Panc1 (cell line): ENCODE measurements at places on chromosomes 3 and 15.

- no peak for DNase-seq
These were observed 5.0 kb downstream of the MASP1 start for GRCh38 chr3:187286467-187287059.

DNA sequence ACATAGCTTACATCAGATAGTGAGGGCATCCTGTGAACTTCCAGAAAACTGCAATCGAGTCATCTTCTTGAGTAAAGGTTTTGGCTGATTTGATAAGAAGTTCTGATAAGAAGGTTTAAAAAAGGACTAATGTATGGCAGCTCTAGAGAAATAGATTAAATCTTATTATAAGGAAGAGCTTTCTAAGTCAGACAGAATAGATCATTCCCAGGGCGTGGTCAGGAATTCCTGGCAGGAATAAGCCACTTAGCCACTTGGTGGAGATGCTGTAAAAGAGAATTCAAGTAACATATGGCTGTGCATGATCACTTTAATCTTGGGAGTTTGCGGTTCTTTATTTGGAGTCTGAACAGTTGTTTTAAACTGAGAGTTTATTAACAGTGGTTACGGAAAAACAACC lies 17.4 kb downstream of the PGBD4 start:
- no peak for DNase-seq

DNA sequence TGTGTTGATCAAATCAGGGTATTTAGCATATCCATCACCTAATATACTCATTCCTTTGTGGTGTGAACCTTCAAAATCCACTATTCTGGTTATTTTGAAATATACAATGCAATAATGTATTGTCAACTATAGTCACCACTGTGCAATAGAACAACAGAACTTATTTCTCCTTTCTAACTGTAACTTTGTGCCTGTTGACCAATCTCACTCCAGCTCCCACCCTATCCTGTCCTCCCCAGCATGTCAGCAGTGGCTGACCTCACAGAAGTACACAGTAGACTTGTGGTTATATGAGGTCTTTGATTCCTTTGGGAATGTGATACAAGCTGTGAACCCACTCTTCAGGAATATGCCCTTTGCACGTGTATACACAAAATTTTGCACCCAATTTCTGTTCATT lies 64.2 kb downstream of the ECT2 start:
- no peak for DNase-seq

GRCh38 chr3:79032686-79033318 lies 735.0 kb downstream of the ROBO1 start:
- DNase-seq, result no peak

- DNase-seq, result no peak
These were observed 25.4 kb upstream of the TSEN2 start for GRCh38 chr3:12458901-12459300.

DNA sequence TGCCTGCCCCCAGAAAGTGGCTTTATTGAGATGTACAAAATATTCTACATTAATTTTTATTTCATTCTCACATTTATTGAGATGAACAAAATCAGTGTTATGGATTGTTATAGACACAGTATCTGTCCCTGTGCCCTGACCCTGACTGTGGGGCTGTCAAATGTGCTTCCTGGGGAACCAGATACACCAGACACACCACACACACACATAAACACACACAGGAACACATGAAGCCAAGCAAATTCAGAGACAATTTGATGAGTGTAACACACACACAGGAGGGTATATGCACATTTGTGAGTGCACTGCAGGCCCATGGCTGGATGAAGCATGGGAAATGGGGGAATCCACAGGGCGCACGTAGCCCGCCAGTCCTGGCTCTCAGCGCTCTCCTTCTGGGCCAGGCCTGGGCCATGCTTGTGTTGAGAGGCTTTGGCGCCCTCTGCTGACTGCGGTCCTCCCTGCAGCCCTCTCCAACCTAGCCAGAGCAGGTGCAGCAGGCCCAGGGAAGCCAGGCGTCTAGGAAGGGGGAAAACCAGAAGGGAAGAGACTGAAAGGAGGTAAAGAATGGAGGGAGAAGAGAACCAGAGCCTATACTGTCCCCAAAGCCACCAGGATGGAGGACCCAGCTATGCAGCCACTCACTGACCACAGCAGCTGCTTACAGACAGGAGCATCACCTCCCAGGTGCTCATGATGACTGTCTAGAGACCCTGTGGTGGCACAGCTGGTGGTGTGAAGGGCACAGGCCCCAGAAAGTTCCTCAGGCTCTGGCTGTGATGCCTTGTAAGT lies 18.0 kb upstream of the LOXL1 start:
- no peak for DNase-seq
